Breast epithelium (tissue), 4 donors: ENCODE measurements at places on chromosomes 13 and 19. TPM values are rescaled to one million over a fixed set of nuclear protein-coding genes. Genes with fewer than 3 reads are reported as not detected.
A peak's percentile ranks its signal among the peaks of the same experiment; 100 is the strongest.

NRTN gene
- 1.6 TPM for total RNA-seq

ZNF724 gene
- total RNA-seq = 2.0 TPM

UNC13A gene
- total RNA-seq = not detected

ERICH4 gene
- total RNA-seq = not detected

TEX101 gene
- total RNA-seq = not detected

TNNI3 gene
- total RNA-seq = not detected

SIGLEC8 gene
- 0.80 TPM for total RNA-seq

DNA sequence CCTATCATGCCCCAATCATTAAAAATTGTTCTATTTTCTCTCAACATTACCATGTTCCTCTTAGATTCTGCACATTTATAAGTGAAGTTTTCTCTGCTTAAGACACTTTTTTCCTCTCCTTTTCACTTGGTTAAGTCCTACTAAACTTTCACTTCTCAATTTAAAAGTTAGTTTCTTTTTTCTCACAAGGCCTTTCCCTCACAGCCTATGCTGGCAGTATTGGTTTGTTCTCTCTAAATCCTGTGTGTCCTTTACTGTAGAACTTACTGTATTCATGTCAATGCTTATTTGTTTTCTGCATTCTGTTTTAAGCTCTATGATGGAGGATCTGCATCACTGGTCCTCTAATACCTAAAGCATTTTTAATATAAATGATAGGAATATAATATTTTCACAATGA, 2816.6 kb downstream of the PCDH9 start:
- no peak overlapping the region for H3K4me3 ChIP-seq
- no peak for DNase-seq
- H3K4me1 ChIP-seq = no peaks in the 10 kb centered on the region
- H3K36me3 ChIP-seq = no peaks in the 10 kb centered on the region
- H3K27me3 ChIP-seq = no peaks in the 10 kb centered on the region
- H3K27ac ChIP-seq = no peak overlapping the region

DNA sequence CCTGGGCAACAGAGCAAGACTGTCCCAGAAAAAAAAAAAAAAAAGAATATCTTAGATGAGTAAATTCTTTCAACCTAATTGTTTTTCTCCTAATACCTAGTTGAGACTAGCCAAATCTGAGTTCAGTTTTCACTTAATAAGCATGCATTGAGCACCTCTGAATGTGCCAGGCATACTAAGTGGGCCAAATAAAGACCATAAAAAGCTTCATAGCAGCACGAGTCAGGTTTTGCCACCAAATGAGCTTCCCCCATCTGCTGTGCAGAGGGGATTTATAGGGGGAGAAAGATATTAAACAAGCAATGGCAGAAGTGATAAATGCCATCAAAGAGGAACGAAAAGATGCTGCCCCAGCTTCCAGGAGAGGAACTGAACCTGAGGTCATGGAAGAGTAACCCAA, 11.4 kb downstream of the THSD1 start:
- H3K27me3 ChIP-seq = no peaks in the 10 kb centered on the region
- no peaks in the 10 kb centered on the region for H3K4me1 ChIP-seq
- H3K27ac ChIP-seq = no peak overlapping the region
- no peaks in the 10 kb centered on the region for H3K36me3 ChIP-seq
- DNase-seq = no peak
- H3K4me3 ChIP-seq = no peak overlapping the region

DNA sequence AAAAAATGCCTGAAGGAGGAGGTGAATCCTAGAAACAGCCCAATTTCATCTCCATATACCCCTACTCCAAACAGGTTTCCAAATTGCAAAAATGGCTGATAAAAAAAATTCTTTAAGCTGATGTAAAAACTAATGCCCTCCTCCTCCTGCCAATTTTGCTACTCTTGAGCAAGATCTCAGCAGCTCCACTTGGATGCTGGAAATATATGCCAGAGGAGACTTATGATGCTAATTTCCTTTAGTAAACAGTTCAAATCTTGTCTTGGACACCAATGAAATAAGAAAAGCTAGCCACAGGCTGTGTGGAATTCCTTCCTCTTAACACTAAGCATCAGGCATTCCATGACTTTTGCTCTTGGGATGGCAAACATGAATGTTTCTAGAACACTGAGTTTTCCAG, 67.5 kb downstream of the INSR start:
- no peak overlapping the region for H3K4me3 ChIP-seq
- H3K27ac ChIP-seq = no peak overlapping the region
- H3K27me3 ChIP-seq = no peaks in the 10 kb centered on the region
- no peak for DNase-seq
- H3K36me3 ChIP-seq = no peaks in the 10 kb centered on the region

DNA sequence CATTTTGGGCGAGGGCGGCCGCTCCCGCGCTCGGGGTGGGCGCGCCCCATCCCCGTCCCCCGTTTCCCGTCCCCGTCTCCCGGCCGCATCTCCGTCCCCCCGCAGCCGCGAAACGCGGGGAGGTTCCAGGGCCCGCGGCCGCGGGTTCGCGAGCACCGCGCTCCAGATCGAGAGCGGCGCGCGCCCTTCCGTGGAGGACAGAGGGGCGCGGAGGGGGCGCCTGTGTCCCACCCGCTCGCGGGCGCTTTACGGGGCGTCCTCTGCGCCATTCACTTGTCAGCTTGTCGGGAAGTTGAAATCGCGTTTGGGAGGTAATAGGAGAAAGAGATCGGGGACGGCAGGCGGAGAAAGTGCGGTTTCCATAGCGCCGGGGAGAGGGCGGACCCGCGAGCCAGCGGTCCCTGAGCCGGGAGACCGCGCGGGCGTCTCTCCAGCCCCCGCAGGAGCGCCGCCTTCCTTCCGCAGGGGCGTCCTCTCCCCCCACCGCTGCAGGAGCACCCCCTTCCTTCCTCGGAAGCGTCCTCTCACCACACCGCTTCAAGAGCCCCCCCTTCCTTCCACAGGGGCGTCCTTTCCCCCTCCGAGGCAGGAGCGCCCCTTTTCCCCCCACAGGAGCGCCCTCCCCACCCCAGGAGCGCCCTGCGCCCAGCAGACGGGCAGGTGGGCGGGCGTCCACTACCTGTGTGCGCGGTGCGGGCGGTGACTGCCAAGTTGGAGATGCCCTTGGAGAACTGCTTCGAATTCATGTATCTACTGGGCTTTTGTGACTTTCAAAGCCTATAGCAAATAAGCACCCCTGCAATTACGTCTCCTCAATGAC, 962 bp upstream of the IRS2 start:
- peak overlapping the region; percentile 100 for H3K27ac ChIP-seq
- DNase-seq = no peak
- peak overlapping the region; percentile 97 for H3K4me3 ChIP-seq
- H3K4me1 ChIP-seq = peaks cover 8% of the 10 kb centered on the region
- no peaks in the 10 kb centered on the region for H3K27me3 ChIP-seq
- H3K36me3 ChIP-seq = no peaks in the 10 kb centered on the region

DNA sequence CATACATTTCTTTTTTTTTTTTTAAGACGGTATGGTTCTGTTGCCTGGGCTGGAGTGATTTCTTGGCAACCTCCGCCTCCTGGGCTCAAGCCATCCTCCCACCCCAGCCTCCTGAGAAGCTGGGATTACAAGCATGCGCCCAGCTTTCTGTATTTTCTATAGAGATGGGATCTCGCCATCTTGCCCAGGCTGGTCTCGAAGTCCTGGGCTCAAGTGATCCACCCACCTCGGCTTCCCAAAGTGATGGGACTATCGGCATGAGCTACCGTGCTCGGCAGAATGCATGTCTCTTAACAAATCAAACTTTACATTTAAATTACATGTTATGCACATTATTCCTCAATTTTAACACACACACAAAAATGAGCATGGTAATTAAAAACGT, 1.2 kb downstream of the NDUFA13 start:
- no peaks in the 10 kb centered on the region for H3K36me3 ChIP-seq
- no peak overlapping the region for H3K27ac ChIP-seq
- DNase-seq = no peak
- no peaks in the 10 kb centered on the region for H3K4me1 ChIP-seq
- H3K27me3 ChIP-seq = no peaks in the 10 kb centered on the region

DNA sequence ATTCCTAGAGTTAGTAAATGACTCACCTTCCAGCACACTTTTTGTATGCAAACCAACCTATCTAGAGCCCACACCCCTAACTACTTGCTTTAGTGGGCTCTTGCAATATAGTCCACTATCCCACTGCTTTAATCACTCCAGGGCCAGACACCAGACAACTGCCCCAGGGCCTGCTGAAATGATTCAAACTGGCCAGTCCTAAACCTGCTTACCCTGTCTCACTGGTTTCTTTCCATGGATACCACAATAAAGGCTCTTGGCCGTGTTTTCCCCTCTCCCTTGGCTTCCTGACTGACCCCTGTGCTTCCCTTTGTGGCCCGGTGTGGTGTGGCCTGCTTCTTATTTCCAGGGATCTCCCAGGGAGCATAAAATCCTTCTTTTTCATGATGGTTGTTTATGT, 14.6 kb downstream of the HS6ST3 start:
- no peak overlapping the region for H3K27ac ChIP-seq
- DNase-seq = no peak

DNA sequence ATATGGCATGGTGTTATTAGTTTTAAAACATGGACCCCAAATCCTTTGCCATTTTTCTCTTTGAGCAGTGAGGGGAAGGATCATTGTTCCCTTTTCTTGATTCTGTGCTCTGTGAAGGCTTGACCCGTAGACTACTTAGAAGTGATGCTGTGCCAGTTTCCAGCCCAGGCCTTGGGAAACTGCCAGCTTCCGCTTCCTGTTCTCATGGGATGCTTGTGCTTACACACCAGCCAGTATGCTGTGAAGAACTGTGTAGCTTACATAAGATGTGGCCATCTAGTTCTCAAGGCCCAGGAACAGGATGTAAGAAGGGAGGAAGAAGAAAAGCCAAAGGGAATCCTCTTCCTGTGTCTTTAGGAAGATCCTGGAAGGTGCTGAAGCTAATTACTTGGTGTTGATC, 180.9 kb downstream of the PCCA start:
- H3K27ac ChIP-seq = no peak overlapping the region
- H3K4me1 ChIP-seq = no peaks in the 10 kb centered on the region
- H3K36me3 ChIP-seq = no peaks in the 10 kb centered on the region
- peak; percentile 28 for DNase-seq
- no peak overlapping the region for H3K4me3 ChIP-seq
- no peaks in the 10 kb centered on the region for H3K27me3 ChIP-seq

DNA sequence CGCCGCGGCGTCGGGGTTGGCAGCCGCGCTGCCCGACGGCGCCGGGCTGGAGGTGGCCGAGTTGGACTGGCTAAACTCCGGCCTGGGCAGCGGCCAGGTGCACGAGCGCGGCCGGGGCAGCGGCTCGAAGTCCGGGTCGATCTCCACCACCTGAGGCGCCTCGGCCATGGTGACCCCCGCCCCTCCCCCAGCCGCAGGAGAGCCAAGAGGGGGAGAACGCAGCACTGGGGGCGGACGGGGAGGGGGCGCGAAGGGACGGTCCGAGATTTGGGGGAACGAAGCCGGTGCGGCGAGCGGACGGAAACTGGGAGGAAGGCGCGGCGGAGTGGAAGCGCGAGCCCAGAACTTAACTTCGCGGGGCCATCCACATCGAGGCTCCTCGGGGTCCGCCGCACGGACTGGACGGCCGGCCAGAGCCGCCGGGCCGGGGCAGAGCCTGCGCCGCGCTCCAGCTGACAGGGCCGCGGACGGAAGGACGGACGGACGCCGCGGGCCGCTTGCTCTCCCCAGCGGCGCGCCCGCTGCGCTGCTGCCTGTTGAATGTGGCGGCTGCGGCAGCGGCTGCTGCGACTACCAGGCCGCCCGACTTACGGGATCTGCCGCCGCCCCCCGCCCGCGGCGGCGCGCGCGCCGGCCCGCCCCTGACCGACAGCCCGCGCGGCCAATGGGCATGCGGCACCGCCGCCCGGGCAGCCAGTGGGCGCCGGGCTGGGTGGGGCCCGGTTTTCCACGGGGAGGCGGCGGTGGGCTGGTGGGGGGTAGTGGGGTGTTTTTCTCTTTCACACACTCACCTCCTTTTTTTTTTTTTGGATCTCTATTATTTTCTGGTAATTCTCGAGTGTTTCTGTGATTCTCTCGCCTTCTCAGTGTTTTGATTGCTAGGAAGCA, at the start of gene FOXO1:
Gene FOXO1, minus strand, starts transcription at position 597 of the 888 bp plus-strand sequence. Its CDS starts 429 bp downstream, at position 168.
- H3K27me3 ChIP-seq = no peaks in the 10 kb centered on the region
- no peaks in the 10 kb centered on the region for H3K36me3 ChIP-seq
- peak within 1 kb of the TSS; percentile 99 for H3K27ac ChIP-seq
- DNase-seq = peak; percentile 89
- H3K4me1 ChIP-seq = no peaks in the 10 kb centered on the region

- H3K27ac ChIP-seq = no peak overlapping the region
- H3K27me3 ChIP-seq = no peaks in the 10 kb centered on the region
- no peaks in the 10 kb centered on the region for H3K4me1 ChIP-seq
- no peak overlapping the region for H3K4me3 ChIP-seq
- no peak for DNase-seq
Measured at GRCh38 chr13:50119591-50119990, 104.3 kb downstream of the KCNRG start.

DNA sequence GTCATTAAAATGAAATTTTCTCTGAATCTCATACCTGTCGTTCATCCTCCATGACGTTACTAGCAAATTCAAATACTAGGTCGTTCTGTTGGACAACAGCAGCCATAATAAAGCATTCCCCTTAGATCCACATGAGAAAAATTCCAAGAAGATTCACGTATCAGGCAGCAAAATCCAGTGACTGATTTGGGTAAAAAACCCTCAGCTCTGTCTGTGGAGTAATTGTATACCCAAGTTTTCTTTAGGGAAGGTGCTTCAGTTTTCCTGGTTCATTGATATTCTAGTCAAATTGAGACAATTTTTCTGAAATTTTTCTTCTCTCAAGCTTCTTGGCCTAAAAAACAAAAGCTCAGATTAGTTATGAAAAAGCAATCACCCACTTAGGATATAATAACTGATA, 37.2 kb downstream of the ELF1 start:
- no peaks in the 10 kb centered on the region for H3K27me3 ChIP-seq
- H3K4me1 ChIP-seq = peaks cover 9% of the 10 kb centered on the region
- no peaks in the 10 kb centered on the region for H3K36me3 ChIP-seq
- H3K4me3 ChIP-seq = peak overlapping the region; percentile 35
- DNase-seq = no peak

GRCh38 chr13:104875038-104875754, 1660.3 kb downstream of the EFNB2 start:
- no peaks in the 10 kb centered on the region for H3K36me3 ChIP-seq
- no peak overlapping the region for H3K4me3 ChIP-seq
- H3K27ac ChIP-seq = no peak overlapping the region

GRCh38 chr19:19637523-19638251, 5.8 kb downstream of the GMIP start:
- no peak for DNase-seq
- H3K27ac ChIP-seq = no peak overlapping the region
- no peak overlapping the region for H3K4me3 ChIP-seq

- peaks cover 4% of the 10 kb centered on the region for H3K27me3 ChIP-seq
- H3K27ac ChIP-seq = peak overlapping the region; percentile 60
- H3K36me3 ChIP-seq = no peaks in the 10 kb centered on the region
- DNase-seq = no peak
- H3K4me1 ChIP-seq = peaks cover 3% of the 10 kb centered on the region
Measured at GRCh38 chr19:50723735-50724521, 764 bp downstream of the CLEC11A start.

GRCh38 chr13:107554460-107554859, 660.9 kb downstream of the LIG4 start:
- no peaks in the 10 kb centered on the region for H3K4me1 ChIP-seq
- no peaks in the 10 kb centered on the region for H3K36me3 ChIP-seq
- no peak overlapping the region for H3K4me3 ChIP-seq
- no peak for DNase-seq
- no peak overlapping the region for H3K27ac ChIP-seq

- no peak overlapping the region for H3K4me3 ChIP-seq
- H3K4me1 ChIP-seq = no peaks in the 10 kb centered on the region
- no peak for DNase-seq
- no peaks in the 10 kb centered on the region for H3K27me3 ChIP-seq
- H3K36me3 ChIP-seq = no peaks in the 10 kb centered on the region
Measured at GRCh38 chr13:98449273-98449672, 127.6 kb downstream of the STK24 start.

- no peaks in the 10 kb centered on the region for H3K4me1 ChIP-seq
- H3K4me3 ChIP-seq = no peak overlapping the region
- DNase-seq = peak; percentile 12
- no peaks in the 10 kb centered on the region for H3K36me3 ChIP-seq
- H3K27ac ChIP-seq = no peak overlapping the region
Measured at GRCh38 chr13:27001705-27002104, 169.9 kb downstream of the USP12 start.
